ENCODE measurements at places on chromosomes 6 and 20.

GRCh38 chr6:122788663-122789181 lies 336 bp upstream of the SMPDL3A start:
- no peak for DNase-seq

DNA sequence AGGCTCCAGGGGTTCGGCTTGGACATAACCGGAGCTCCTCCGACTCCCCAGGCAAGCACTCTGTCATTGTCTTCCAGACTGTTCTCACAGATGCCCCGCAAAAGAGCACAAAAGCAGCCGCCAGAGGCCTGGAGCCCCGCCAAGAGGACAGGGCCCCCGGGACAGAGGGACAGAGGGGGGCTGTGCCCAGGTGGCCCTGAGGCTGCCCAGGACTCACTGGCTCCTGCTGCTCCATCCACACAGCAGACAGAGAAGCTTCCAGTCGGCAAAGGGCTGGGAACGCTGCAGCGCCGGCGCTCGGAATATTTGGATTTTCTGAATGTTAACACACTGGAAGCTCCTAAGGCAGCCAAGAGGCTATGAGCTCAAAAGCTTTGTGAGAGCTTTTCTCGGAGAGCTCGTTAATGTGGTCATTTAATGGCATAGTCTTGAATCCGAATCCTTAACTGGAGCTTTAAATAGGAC lies 68.0 kb upstream of the QKI start:
- no peak for DNase-seq

GRCh38 chr6:153511896-153512496 lies 380.9 kb upstream of the RGS17 start:
- DNase-seq: peak; percentile 3

GRCh38 chr6:96786336-96786735 lies 50.9 kb downstream of the GPR63 start:
- DNase-seq: no peak

GRCh38 chr6:3349388-3350251 lies 90.9 kb downstream of the PSMG4 start:
- no peak for DNase-seq

- DNase-seq: no peak
Observed at GRCh38 chr20:44835661-44836221, 25.4 kb upstream of the RIMS4 start.

- no peak for DNase-seq
Observed at GRCh38 chr6:43478008-43478372, 620 bp downstream of the TJAP1 start.

- DNase-seq: no peak
Observed at GRCh38 chr20:56867128-56867527, 238.0 kb downstream of the TFAP2C start.

GRCh38 chr6:34516391-34517324 lies 39.5 kb downstream of the SPDEF start:
- DNase-seq: no peak

GRCh38 chr6:45763281-45763680 lies 252.4 kb downstream of the CLIC5 start:
- no peak for DNase-seq

GRCh38 chr6:41551086-41551700 lies 5.0 kb downstream of the FOXP4 start:
- DNase-seq: no peak

DNA sequence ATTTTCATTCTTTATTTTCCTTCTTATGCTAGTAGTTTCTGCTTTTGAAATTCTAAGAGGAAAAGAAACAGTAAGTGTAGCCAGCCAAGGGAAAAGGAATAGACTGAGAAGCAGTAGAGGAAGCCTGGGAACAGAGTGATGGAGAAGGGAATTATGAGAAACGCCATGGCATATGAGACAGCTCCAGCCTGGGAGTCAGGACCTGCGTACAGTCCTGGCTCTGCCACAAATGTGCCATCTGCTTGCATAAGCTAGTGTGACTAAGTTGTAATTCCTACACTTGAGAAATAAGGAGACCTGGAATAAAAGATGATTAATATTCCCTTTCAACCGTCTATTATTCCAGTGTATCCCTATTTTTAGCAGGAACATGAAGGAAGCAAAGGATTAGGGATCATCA lies 47.5 kb downstream of the OSTM1 start:
- DNase-seq: no peak
